ENCODE measurements at places on chromosomes 7 and 10. TPM values are rescaled to one million over a fixed set of nuclear protein-coding genes. Genes with fewer than 3 reads are reported as not detected.

DNA sequence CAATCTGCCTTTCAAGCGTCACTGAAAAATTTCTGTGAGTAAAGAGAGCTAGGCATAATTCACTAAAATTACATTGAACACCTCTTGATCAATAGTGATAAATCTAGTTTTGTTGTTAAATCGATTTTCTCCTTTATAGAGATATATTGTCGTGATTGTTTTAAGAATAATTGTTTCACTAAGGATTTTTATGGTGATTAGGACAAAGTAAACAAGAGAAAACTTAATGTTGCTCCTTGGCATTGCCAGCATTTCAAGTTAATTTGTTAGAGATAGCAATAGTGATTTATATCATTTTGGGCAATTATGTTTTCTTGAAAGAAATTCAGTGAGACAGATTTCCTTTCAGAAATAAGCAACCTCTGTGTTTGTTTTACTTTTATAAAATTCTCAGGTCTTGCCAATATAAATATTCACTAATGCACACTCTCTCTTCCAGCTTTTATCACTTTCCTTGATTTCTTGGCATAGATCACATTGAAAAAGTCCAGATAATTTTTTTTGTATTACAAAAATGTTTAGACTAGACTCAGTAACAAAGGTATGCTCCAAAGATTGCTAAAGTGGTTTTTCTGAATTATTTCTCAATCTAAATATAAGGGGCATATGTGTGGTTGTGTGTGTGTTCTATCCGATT, 538.7 kb downstream of the TFEC start:
- no peak for DNase-seq

Gene UMAD1
- total RNA-seq: 13.0 TPM

Gene ITGB8
- 1.8 TPM for total RNA-seq

Gene AMPH
- 8.9 TPM for total RNA-seq

DNA sequence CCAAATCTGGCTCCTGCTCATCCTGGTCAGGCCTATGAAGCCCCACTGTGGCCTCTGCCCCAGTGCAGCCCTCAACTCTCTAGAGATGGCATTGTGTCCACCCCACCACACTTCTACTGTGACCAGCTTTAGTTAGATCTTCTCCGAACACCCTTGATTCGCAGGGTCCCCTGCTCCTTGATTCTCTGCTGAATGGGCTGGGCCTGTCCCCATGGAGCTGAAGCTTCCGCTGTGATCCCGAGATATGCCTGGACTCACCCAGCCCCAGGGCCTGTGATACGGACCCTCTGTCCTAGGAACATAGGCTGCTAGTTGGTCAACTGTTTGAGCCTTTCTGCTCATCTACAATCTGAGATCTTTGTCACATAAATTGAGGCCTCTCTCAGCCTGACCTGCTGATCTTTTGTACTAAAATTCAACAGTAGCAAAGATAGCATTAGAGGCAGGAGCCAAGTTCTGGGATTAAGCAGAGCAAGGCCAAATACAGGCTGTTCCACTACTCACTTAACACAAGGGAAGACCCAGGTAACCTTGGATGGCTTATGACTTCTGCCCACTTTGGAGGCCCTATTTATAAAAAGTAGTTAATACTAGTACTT, 6.5 kb upstream of the PPIF start:
- no peak for DNase-seq

DNA sequence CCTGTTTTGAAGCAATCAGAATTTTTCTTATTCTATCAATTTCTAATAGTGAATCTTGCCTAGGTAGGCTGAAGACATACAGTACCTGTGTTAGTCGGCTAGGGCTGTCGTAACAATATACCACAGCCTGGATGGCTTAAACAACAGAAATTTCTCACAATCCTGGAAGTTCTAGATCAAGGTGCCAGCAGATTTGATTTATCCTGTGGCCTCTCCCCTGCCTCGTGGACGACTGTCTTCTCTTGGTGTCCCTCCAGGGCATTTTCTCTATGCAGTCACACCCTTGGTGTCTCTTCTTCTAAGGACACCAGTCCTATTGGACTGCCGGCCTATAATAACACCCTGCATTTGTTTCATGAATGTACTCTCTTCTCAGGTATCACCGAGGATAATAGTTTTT, 1.8 kb upstream of the RSU1 start:
- no peak for DNase-seq

Gene FGFBP3
- 68.2 TPM for total RNA-seq

- no peak for DNase-seq
These were observed 178.7 kb upstream of the GDF10 start for GRCh38 chr10:47121336-47121735.

- no peak for DNase-seq
These were observed 2.0 kb upstream of the KLF6 start for GRCh38 chr10:3787016-3787400.

DNA sequence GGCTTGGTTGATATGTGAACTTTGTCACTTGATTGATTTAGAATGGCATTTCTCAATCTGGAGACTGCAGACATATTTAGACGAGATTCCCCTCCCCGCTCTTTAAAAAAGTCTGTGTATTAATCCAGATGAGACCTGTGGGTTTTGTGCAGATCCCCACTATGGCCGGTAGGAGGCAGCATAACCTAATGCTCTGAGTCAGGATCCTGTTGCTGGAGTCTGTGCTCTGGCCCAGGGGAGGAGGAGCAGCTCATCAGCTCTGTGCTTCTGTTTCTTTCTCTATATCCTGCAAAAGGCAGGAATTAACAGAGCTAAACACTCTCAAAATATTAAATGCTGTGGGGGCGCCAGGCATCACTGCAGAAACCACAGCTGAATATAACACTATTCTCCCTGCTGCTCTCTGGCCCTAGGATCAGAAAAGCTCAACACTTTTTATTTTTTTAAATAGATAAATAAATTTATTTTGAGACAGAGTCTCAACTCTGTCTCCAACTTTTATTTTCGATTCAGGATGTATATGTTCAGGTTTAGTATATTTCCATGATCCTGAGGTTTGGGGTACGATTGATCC, 23.9 kb upstream of the SEPHS1 start:
- DNase-seq: peak; percentile 65

DNA sequence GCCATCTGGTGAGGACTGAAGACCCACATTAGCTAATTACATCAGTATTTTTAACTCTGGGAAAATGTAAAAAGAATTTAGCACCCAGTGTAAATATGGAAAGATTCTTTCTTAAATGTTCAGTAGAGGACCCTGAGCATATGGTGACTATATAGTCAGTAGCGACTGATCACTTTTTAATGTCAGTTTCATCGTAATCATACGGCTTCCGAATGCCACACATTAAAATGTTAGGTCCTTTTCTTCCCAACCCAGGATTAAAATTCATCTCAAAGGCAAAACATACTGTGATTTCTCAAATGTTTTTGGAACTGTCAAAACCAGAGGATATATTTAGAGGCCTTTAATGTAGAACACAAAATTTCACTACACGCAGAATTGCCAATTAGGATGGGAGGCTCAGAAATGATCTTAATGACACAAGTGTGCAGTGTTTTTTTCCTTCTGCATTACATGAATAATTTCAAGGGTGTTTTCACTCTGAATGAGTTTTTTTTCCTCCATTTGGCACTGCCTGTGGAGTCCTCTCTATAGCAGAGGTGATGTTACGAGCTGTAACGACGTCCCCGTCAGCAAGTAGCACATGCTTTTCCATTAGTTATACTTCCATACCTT, 382.7 kb downstream of the PAXIP1 start:
- DNase-seq: no peak

- no peak for DNase-seq
These were observed 116.1 kb downstream of the FANK1 start for GRCh38 chr10:126012485-126012884.

- DNase-seq: no peak
These were observed 22.8 kb downstream of the GNA12 start for GRCh38 chr7:2821161-2821841.

DNA sequence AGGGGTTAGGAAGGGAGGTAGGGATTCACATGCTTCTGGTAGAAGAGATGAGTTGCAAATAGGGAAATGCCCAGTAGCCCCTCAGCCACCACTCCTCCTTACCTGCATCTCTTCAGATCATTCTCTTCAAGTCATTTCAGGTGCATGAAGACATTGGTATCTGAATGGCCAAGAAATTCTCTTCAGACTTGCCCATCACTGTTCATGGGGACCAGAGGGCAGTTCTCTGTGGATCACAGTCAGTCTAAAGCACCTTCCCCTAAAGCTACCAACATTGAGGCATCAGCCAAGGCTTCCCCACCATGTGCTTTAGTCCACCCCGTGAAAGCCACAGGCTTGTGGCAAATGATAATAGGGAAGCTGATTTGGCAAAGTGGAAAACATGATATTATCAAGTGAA, 319.4 kb upstream of the ZNF32 start:
- no peak for DNase-seq

GRCh38 chr7:4742852-4743251, 32.6 kb upstream of the AP5Z1 start:
- no peak for DNase-seq

Gene YKT6
- total RNA-seq: 102 TPM

- DNase-seq: no peak
These were observed 51.8 kb upstream of the FAM133B start for GRCh38 chr7:92641921-92642511.

- DNase-seq: no peak
These were observed 125.0 kb downstream of the SDK1 start for GRCh38 chr7:3426064-3426463.

Gene RBM20
- 0.37 TPM for total RNA-seq

Gene CDC14C
- total RNA-seq: not detected

Gene PTPN20
- total RNA-seq: 0.96 TPM

Gene NKX2-3
- total RNA-seq: not detected

DNA sequence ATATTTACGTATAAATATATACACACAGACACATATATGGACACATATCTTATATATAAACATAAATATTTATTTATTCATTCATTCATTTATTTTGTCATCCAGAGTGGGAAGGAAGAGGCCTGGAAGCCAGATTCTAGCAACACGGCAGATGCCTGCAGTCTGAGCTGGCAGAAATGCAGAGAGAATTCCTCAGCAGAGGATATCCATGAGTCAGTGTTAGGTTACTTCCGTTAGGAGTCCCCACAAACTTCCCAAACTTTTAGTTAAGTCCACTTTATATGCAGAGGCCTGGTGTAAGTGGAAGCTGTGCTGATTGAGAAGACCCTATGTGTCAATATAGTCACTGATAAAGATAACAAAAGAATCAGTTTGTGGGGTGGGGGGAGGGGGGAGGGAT, 89.6 kb downstream of the PPP1R17 start:
- no peak for DNase-seq

DNA sequence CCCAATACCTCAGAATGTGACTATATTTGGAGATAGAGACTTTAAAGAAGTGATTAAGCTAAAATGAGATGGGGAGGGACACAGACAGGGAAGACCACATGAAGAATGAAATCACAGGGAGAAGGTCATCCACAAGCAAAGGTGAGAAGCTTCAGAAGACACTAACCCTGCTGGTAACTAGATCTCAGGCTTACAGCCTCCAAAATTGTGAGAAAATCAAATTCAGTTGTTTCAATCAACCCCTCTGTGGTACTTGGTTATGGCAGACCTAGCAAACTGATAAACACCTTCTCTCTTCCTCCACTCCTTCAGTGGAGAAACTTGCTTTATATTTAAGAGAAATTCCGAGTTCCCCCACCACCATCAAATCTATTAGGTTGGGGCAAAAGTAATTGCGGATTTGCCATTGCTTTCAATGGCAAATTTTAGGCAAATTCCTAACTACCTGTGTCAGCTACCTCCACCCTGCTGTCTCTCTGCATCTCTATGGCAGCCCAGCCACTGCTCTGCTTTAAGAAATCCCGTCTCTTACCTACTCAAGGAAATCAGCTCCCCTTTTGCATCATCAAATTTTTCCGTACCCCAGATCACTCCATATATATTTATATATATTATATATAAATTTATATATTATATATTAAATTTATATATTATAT, 38.2 kb downstream of the SEMA3E start:
- peak; percentile 16 for DNase-seq

Gene OGDHL
- total RNA-seq: 35.1 TPM

GRCh38 chr7:80725181-80725611, 86.8 kb downstream of the CD36 start:
- no peak for DNase-seq

- no peak for DNase-seq
These were observed 369.9 kb upstream of the KCND2 start for GRCh38 chr7:119903085-119903484.

GRCh38 chr10:106873770-106874603, 290.5 kb downstream of the SORCS1 start:
- no peak for DNase-seq

GRCh38 chr10:61385231-61386001, 67.8 kb downstream of the TMEM26 start:
- DNase-seq: no peak

GRCh38 chr7:116797612-116798011, 64.8 kb upstream of the CAPZA2 start:
- DNase-seq: no peak

All from WTC11 (cell line).